NCI-H524 treated with DMSO at 0.1 percent for 48 hours (cell line): ENCODE measurements at places on chromosomes 13 and 19.

- DNase-seq, result no peak
These were observed 201.1 kb downstream of the NBEA start for GRCh38 chr13:35143123-35143522.

DNA sequence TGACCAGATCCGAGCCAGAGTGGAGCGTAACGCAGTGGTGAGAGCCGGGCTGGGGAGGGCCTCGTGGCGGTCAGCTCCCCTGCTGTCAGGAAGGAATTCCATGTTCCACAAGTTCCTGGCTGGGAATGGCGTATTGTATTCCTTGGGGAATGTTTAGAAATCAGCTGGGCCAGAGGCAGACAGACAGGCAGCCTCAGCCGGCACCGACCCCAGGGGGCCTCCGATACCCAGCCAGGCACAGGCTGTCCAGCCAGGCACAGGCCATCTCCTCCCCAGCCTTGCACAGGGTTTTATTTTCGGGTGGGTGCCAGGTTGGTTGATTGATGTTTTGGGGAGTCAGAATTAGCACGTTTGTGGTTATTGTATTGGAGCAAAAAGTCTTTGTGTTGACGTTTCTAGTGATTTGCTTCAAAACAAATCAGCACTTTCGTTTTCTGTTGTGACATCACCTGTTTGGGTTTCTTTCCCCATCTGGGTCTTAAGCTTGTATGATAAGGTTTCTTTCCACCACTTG is 126.6 kb upstream of the MCF2L start:
- no peak for DNase-seq

DNA sequence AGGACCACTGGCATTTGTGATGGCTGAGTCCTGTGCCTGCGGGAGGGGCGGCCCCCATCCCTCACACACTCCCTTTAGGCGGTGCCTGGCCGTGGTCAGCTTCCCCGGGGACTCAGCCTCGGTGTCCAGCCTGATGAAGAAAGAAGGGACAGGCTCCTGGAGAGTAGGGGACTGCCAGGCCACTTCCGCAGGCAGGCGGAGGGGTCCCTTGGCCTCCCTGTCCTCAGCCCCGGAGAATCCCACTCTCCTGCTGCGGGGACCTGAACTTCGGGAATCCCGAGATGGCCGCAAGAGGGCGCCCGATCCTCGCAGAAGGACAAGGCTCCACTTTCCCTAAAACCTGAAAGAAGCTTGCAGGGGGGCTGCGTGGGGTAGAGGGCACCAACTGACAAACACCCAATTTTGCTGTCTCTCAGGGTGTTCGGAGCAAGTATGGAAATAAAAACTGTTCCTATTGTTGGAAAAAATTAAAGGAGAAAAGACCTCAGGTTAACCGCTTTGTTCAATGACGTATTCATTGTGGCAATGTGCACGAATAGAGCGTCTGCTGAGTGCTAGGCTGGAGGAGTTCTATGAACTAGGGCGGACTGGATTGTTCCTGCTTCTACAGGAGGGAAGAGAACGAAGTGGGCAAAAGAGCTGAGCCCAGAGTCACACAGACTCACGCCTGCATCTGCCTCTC is 297.3 kb downstream of the ZNF536 start:
- DNase-seq, result no peak

DNA sequence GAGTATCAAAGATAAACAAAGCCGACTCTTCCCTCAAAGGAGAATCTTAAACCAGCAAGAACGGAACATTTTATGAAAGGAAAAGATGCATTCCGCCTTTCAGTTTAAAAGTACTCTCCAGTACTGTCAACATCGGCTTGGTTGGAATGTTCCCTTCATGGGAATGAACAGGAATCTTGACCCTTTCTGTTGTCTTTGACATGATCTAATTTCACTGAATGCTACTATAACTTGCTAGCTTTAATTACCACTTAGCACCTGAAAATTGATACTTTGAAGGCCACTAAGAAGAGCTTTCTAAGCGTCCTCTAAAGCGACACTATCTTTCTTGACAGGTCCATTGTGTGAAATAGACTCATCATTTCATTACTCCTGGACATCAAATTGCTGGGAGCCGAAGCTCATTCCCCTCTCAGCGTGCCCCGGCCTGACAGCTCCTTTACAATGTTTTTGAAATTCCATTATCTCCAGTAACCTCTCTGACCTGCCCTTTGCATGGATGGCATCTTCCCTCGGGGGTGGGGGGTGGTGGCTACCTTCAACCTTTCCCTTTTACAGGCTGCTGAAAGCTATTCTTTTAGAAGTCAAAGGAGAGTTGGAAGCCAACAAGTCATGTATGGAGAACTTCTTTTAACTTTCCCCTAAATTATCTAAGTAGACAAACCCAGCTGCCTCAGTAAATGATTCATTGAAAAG is 67.9 kb downstream of the EFNB2 start:
- no peak for DNase-seq

DNA sequence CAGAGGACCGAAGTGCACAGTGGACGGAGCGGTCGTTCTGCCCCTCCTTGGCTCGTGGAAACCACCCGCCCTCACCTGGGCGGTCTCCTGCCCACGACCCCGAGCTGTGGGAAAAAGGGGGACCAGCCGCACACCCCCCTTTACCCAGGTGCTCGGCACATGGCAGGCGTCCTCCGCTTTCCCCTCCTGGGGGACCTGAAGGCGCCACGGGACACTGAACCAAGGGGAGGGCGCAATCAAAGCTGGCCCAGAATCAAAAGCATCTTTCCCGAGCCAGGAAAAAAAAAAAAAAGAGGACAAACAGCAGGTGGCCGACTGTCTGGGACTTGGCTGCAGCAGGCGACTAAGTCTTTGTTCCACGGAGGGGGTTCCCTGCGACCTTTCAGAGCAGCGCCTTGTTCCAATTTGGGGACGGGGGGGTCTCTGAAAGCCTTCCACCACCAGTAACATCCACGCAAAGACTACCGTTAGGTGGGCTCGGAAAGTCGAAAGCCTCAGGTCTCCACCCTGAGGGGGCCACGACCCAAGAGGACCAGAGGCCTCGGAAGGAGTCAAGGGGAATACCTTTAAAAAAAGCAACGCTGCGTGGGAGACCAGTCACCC is 1.1 kb downstream of the MBD3 start:
- DNase-seq, result no peak
